ENCODE measurements at places on chromosomes 11 and 22.

DNA sequence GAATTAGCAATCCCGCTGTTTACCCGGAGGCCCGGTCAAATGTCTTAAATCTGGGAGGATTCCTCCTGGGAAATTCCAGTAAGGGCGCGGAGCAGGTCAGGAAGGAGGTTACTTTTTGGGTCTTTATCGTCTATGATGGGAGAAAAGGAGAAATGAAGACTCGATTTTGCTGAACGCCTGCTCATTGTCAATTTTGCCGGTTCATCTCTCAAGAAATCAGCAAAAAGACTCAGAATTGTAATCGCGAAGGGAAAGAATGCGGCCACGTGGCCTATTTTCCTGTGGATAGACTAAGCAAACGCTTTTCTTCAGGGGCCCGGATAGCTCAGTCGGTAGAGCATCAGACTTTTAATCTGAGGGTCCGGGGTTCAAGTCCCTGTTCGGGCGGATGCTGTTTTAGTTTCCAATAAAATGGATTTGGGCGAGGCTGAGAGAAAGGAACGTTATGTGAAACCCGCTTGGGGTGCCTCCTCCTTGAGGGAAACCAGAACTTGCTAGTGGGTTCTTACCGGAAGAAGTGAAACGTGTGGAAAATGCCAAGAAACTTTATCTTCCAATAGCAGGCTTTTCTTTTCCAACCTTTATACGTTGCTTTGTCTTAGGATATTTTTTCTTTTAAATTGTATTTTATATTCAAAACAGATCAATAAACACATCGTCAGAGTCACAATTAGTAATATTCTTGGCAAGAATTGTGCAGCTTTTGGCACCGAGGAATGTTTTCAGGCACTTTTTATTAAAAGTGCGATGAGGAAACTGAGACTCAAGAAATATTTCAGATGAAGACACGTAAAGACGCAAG lies 45.0 kb downstream of the OR4D9 start:
- DNase-seq: peak; percentile 62

DNA sequence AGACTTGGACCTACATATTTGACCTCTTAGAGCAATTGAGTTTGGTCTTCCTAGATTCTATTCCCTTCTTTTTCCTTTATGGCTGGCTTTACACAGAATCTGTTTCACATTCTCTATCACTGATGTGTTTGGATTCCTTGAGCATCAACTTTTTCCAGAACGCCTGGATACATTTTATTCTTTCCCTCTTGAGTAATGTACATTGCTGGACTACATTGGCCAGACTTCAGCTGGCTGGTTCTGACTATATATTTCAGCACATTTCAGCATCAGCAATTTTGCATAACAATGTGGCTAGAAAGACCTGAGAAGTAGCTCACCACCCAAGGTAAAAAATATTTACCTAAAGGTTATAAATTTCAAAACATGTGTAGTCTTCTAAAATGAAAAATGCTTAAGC lies 2198.2 kb upstream of the RAG2 start:
- no peak for DNase-seq

- DNase-seq: no peak
These were observed 162.8 kb downstream of the RCN1 start for GRCh38 chr11:32253706-32254105.

GRCh38 chr22:29695129-29695926 lies 24.5 kb upstream of the CABP7 start:
- no peak for DNase-seq

- DNase-seq: no peak
These were observed 328.8 kb upstream of the PITPNB start for GRCh38 chr22:28247667-28248363.

DNA sequence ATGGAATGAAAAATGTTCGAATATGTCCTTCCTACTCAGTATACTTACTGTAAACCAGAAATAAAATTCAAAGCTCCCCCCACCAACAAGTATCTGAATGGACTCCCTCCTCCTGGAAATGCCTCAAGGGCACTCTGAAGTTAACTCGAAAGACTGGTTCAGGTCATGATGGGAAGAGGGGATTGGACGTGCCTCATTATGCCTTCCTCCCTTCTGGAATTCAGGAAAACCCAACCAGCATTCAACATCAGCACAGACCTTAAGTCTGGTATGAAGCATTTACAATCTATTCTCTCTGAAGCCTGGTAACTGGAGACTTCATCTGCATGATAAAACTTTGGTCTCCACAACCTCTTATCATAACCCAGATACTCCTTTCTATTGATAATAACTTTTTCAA lies 428.3 kb upstream of the RAG2 start:
- DNase-seq: no peak

GRCh38 chr11:114847306-114847975 lies 169.1 kb downstream of the NXPE2 start:
- DNase-seq: no peak

GRCh38 chr11:114416441-114416961 lies 16.0 kb downstream of the RBM7 start:
- no peak for DNase-seq

GRCh38 chr22:43002202-43002586 lies 12.8 kb downstream of the PACSIN2 start:
- no peak for DNase-seq

- DNase-seq: no peak
These were observed 26.3 kb downstream of the STK33 start for GRCh38 chr11:8567602-8568198.

GRCh38 chr22:31646186-31647019 lies 15.6 kb downstream of the PISD start:
- peak; percentile 49 for DNase-seq

GRCh38 chr11:132008872-132009271 lies 638.5 kb downstream of the NTM start:
- no peak for DNase-seq

- no peak for DNase-seq
These were observed 21.8 kb downstream of the DCUN1D5 start for GRCh38 chr11:103070142-103070541.

DNA sequence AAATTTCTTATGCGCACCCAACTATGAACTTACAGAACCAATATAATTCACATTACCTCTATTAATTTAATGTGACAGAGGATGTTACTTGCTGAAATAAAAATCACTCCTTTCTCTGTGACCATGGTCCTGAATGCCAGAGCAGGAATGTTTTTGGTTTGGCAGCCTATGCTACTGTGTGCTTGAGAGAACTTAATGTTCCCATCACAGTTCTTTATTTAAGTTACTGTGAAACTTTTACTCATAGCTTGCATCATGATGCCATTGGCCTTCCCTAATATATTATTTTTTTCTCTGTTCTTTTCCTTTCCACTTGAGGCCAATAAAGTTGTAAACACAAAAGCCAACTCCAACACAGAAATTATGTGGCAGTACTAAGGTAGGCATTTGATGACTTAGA lies 142.2 kb downstream of the FAM76B start:
- no peak for DNase-seq

DNA sequence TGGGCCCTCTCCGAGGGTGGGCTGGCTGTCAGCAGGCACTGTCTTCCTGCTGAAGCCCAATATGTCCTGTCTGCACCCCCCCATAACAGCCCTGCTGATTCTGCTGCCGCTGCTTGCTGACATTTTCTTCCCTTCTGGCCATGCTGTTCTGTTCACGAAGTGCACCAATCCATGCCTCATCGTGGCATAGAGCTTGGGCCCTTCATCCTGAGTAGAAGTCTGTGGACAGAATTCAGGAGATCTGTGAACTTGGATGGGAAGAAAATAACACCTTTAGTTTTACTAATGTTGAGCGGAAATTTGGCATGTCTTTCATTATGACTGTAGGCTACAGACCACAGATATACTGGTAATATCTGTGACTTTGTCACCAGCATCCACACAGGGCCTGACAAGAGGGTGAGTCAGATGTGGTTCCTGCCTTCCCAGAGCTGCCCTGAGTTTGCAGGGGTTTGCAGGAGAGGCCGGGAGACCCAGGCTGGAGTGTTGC lies 14.1 kb upstream of the KIAA0930 start:
- DNase-seq: no peak

DNA sequence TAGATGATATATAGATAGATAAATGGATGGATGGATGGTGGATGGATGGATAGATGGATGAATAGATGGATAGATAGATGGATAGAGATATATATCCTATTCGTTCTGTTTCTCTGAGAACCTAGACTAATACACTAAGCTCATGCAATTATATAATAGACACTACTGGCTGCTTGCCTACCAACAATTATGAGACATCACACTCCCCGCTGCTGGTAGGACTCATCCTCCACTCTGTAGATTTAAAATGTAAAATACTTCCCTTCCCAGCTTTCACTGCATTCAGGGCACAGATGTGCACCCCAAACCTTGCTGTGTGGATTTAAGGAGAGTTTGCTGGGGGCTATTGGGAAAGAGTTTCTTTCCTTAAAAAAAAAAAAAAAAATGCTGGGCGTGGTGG lies 28.3 kb upstream of the RCN1 start:
- DNase-seq: no peak

DNA sequence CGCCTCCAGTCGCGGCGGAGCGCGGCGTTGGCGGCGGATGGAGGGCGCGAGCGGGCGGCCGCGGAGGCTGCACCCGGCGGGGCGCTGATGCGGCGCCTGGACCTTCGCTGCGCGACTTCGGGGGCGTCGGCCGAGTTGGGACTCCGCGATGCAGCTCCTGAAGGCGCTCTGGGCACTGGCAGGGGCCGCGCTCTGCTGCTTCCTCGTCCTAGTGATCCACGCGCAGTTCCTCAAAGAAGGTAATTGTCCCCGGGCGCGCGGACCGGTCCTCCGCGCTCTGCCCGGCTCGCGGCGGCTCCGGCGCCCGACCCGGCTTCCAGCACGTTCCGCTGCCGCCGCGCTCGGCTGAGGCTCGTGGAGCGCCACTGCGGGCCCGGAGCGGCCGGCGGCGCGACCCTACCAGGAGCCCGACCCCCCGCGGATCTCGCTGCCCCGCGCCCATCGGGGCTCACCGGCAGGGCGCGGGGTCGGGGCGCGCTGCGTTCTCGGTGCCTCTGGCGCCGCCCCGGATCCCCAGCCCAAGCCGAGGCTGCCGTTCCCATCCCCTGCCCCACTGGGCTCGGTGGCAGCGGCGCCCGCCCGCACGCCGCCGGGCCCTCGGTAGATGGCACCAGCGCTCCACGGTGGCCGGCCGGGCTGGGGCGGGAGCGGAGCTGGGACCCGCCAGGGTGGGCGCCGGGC lies 1251.2 kb downstream of the BRD1 start:
- DNase-seq: no peak

DNA sequence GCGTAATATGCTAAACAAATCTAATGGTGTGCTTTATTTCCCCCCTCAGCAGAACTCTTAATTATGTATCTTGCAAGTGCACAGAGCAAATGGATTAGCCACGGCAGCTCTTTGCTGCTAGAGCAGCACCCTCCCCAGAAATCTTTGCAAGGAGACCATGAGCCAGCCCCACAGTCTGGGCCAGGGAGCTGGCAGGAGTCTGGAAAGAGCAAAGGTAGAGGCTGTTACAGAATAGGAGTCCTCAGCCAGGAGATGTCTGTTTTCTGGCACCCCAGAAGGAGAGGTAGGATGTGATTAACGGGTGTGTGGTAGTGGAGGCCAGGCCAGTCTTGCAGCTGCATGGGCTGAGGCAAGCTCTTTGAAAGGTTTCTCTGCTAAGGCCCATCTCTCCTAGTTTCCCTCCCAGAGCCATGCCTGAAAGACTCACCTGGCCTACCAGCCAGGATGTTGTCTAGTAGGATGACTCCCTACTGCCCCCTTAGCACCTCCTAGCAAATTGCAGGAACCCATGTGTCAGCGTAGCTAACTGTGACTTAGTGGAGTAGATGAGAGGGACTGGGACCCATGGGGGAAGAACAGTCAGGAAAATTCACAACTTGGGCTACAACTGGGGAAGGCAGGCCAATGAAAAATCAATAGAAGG lies 557.2 kb downstream of the BUD13 start:
- no peak for DNase-seq

DNA sequence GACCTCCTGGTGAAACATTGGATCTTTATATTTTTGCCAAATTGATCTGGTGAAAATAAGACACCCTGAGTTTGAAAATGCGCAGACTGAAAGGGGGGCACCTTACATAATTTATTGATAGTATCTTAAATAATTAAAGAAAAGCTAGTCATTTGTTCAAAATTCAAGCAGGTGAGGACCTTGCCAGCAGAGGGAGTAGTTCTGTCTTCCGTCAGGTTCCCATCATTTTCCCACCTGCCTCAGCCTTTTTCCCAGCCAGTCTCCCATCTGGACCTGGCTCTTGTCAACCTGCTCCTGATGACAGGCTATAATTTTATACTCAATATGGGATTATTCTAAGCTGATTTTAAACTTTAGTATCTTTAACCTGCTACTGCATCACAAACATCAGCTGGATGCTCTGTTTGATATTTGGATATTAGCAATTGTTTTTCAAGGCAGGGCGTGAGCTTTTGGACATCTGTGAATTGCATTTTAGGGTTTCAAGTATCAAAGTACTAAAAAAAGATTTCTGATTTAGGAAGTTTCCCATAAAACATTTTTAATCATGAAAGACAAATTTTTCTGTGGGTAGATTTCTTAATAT lies 132.0 kb downstream of the ELP4 start:
- DNase-seq: no peak

GRCh38 chr11:132312701-132313111 lies 942.3 kb downstream of the NTM start:
- no peak for DNase-seq

DNA sequence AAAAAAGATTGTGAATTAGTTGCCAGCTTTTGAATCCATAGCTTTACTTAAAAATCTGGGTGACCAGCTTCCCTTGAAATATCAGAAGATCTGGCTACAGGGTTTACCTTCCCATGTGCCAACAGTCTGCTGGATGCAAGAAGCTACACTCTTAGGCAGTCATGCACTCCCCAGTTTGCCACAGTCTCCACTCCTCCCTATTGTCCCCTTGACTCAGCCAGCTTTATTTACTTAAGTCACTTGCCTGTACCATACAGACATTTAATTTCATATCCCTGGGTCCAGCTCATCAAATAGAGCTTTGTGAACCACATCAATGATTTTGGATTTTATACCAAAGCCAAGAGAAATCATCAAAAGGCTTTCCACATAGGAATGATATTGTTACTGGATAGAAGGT lies 12.2 kb downstream of the MCHR1 start:
- DNase-seq: no peak

GRCh38 chr11:12291766-12292165 lies 85.6 kb upstream of the PARVA start:
- no peak for DNase-seq
